Naive thymus-derived CD8-positive, alpha-beta T cell (primary cell): ENCODE measurements at places on chromosomes 7 and 10.
A peak's percentile ranks its signal among the peaks of the same experiment; 100 is the strongest.

- no peaks in the 10 kb centered on the region for H3K27me3 ChIP-seq
- DNase-seq: no peak
- H3K36me3 ChIP-seq: peaks cover 21% of the 10 kb centered on the region
Measured at GRCh38 chr7:139360948-139361307, 1.2 kb downstream of the LUC7L2 start.

DNA sequence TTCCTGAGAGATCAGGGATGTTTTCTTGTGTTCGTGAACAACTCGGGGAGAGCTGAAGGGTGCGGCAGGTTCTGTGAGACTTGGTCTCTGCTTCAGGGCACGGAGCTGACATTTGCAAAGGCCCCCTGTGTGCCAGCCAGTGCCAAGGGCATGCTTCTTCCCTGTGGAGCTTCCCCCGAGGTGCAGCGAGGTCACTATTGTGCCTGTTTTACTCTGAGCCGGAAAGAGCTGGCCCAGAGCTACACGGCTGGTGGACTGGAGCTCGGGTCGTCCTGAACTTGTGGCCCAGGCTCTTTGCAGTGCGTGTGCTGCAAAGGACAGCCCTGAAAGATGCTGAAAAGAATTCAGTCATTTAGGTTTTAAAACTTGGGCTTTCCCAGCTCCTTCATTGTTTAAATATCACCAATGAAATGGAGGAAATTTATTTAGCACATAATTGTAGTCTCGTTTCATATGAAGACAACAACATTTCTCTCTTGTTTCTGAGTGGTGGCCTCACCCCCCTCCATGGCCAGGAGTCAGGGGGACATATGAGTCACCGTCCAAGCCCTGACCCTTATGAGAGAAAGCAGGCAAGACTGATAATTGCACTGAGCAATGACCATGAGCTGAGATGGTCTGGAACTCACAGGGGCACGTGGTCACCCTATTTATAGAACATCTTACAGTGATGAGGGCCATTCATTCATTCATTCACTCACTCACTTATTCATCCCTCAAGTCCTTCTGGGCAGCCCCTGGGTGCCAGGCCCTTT lies 102.6 kb downstream of the PTPRE start:
- peaks cover 8% of the 10 kb centered on the region for H3K4me1 ChIP-seq
- H3K27me3 ChIP-seq: peaks cover 5% of the 10 kb centered on the region
- no peak for DNase-seq
- no peak overlapping the region for H3K4me3 ChIP-seq
- H3K27ac ChIP-seq: no peak overlapping the region

GRCh38 chr10:124619195-124619594 lies 125.0 kb downstream of the FAM53B start:
- peaks cover 73% of the 10 kb centered on the region for H3K4me1 ChIP-seq
- H3K4me3 ChIP-seq: peak overlapping the region; percentile 44
- peaks cover 4% of the 10 kb centered on the region for H3K36me3 ChIP-seq
- no peaks in the 10 kb centered on the region for H3K27me3 ChIP-seq
- H3K27ac ChIP-seq: peak overlapping the region; percentile 82
- DNase-seq: peak; percentile 45

- H3K36me3 ChIP-seq: no peaks in the 10 kb centered on the region
- no peak overlapping the region for H3K27ac ChIP-seq
- DNase-seq: no peak
Measured at GRCh38 chr10:78366663-78367411, 333.2 kb downstream of the RPS24 start.

DNA sequence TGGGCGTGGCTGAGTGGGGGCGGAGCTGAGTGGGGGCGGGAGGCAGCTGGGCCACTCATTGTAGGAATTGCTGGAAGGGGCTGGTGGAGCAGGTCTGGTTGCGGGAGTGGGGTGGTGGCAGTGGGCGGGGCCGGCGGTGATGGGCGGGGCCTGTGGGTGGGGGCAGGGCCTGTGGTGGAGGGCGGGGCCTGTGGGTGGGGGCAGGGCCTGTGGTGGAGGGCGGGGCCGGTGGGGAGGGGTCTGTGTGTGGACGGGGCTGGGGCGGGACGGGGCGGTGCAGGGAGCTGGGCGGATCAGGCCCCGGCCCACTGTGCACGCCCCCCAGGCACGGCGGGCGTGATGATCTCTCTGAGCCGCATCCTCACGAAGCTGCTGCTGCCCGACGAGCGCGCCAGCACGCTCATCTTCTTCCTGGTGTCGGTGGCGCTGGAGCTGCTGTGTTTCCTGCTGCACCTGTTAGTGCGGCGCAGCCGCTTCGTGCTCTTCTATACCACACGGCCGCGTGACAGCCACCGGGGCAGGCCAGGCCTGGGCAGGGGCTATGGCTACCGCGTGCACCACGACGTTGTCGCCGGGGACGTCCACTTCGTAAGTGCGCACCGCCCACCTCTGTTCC lies 14.0 kb downstream of the SLC29A4 start:
- H3K4me1 ChIP-seq: peaks cover 23% of the 10 kb centered on the region
- DNase-seq: peak; percentile 78
- peak overlapping the region; percentile 88 for H3K4me3 ChIP-seq
- peaks cover 10% of the 10 kb centered on the region for H3K27me3 ChIP-seq

- no peak for DNase-seq
- H3K27ac ChIP-seq: peak overlapping the region; percentile 96
- no peaks in the 10 kb centered on the region for H3K27me3 ChIP-seq
- peaks cover 57% of the 10 kb centered on the region for H3K4me1 ChIP-seq
Measured at GRCh38 chr10:124743191-124744101, 732 bp downstream of the FAM53B start.

- no peaks in the 10 kb centered on the region for H3K4me1 ChIP-seq
- H3K36me3 ChIP-seq: no peaks in the 10 kb centered on the region
- H3K27me3 ChIP-seq: no peaks in the 10 kb centered on the region
- H3K27ac ChIP-seq: no peak overlapping the region
- DNase-seq: no peak
Measured at GRCh38 chr7:48887500-48887899, 36.8 kb upstream of the CDC14C start.

DNA sequence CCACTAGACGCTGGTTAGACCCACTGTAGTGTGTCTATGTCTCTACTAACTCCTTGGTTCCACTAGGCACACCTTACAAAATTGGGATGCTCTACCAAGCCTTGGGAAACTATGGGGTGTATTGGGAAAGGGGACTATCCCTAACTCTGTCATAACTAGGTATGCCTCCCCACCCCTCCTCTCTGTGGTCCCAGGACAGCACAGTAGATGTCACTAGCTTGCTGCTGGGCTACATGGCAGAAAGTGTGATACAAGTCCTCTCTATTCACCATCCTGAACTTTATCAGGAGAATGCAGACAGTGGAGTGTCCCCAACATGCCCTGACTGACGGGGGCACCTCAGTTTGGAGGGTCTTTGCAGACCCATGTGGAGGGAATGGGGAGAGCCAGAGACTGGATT lies 30.3 kb upstream of the TMEM273 start:
- H3K4me1 ChIP-seq: peaks cover 2% of the 10 kb centered on the region
- no peaks in the 10 kb centered on the region for H3K36me3 ChIP-seq
- H3K4me3 ChIP-seq: no peak overlapping the region
- H3K27ac ChIP-seq: no peak overlapping the region
- no peak for DNase-seq

DNA sequence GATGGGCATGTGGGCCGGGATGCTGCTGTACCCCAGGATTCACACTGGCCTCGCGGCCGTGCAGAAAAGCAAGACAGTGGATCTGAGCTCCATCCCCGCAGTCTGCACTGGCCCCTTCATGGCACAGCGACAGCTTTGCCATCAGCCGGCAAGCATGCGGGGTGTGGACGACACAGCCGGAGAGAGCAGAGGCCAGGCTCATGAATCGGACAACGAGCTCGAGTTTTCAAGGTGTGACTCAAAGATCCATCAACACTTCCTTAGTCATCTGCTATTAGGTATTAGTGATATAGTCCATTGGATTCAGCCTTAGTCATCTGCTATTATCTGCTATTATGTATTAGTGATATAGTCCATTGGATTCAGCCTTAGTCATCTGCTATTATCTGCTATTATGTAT lies 254.7 kb downstream of the KLF6 start:
- H3K27ac ChIP-seq: no peak overlapping the region
- H3K4me1 ChIP-seq: no peaks in the 10 kb centered on the region
- no peak overlapping the region for H3K4me3 ChIP-seq
- H3K27me3 ChIP-seq: no peaks in the 10 kb centered on the region
- DNase-seq: no peak

- H3K4me1 ChIP-seq: no peaks in the 10 kb centered on the region
- no peak overlapping the region for H3K4me3 ChIP-seq
- H3K27ac ChIP-seq: no peak overlapping the region
- H3K36me3 ChIP-seq: no peaks in the 10 kb centered on the region
- H3K27me3 ChIP-seq: peaks cover 22% of the 10 kb centered on the region
Measured at GRCh38 chr10:85212526-85212925, 884.1 kb downstream of the CCSER2 start.

DNA sequence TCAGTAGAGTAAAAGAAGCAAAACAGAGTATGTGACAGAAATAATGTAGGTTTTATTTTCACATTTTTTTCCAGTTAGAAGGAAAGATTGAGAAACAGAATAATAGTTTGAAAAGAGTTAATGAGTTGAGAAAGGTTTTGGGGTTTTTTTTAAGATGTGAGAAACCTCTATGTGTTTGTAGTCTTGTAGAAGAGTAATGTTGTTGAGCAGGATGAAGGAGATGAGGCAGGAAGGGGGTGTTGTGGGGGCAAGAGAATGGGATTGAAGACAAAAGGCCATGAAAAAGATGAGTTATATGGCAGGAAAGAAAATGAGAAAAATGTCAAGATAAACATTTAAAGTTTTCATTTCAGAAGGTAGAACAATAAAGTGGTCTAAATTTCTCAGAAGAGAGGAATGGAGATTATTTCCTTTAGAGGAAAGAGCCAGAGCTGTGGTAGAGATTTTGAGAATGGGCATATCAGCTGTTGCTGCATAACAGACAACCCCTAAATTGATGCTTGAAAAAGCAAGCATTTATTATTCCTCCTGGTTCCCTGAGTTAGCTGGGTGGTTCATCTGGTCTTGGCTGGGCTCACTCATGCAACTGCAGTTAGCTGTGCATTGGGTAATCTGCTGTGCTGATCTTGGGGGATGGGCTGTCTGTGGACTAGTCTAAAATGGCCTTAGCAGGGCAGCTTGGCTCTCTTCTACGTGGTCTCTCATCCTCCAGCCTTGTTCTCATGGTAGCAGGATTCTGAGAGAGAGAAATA lies 27.1 kb downstream of the PCGF5 start:
- DNase-seq: peak; percentile 37
- no peak overlapping the region for H3K4me3 ChIP-seq
- no peaks in the 10 kb centered on the region for H3K27me3 ChIP-seq
- H3K36me3 ChIP-seq: no peaks in the 10 kb centered on the region
- no peak overlapping the region for H3K27ac ChIP-seq
- H3K4me1 ChIP-seq: peaks cover 12% of the 10 kb centered on the region
